ENCODE measurements at places on chromosomes 7 and 10.

GRCh38 chr7:158310924-158311666, 276.5 kb downstream of the PTPRN2 start:
- DNase-seq = no peak

DNA sequence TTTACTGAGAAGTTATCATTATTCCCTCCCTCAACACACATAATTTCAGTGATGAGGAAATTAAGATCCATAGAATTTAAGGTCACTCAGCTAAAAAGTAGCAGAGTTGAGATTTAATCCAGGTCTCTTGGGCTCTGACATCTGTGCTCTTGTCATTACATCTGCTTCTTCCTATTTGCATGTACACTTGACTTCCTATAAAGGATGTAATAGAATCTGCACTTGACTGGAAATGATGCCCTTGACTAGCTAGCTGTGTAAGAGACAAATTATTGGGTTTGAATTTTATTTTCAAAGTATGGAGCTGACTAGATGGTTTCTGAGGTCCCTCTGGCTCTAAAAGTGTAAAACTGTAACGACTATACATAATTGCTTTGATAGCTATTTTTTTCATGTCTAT, 59.5 kb downstream of the AGK start:
- DNase-seq = no peak

GRCh38 chr7:29292886-29293658, 98.5 kb downstream of the CHN2 start:
- DNase-seq = no peak

- no peak for DNase-seq
Measured at GRCh38 chr10:127576740-127577161, 27.6 kb downstream of the NPS start.

Data from GM12878 (cell line).